Hypothalamus (tissue), 51 donors: ENCODE measurements at places on chromosomes 13 and 19.

DNA sequence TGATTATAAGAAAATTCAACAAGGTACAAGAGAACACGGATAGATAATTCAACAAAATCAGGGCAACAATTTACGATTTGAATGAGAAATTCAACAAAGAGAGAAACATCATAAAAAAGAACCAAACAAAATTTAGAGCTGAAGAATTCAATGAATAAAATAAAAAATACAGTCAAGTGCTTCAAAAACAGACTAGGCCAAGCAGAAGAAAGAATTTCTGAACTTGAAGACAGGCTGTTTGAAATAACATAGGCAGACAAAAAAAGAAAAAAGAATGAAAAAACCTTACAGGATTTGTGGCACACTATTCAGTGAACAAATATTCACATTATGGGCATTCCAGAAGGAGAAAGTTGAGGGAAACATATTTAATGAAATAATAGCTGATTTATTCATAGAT lies 31.1 kb downstream of the ZNF283 start:
- DNase-seq = no peak

DNA sequence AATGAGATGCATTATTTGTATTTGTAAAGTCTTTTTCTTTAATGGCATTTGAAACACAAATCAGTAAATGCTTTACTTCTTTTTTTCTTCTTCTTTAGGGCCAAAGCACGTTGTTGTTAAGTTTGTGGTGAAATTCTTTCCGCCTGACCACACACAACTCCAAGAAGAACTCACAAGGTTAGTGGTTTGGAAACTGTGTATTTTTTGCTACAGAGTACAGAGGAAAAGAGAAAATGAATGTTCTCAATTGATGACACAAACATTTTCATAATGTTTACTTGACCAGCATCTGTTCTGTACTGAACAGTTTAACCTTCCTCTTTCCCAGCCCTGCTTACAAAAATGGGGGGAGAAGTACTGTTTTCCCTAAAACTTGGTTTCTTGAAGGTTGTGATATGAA lies 190.9 kb upstream of the RNF113B start:
- DNase-seq = no peak

- DNase-seq = no peak
Observed at GRCh38 chr13:46575818-46576221, 22.9 kb downstream of the LRCH1 start.

- DNase-seq = no peak
Observed at GRCh38 chr19:45182758-45183157, 4.2 kb downstream of the BLOC1S3 start.

DNA sequence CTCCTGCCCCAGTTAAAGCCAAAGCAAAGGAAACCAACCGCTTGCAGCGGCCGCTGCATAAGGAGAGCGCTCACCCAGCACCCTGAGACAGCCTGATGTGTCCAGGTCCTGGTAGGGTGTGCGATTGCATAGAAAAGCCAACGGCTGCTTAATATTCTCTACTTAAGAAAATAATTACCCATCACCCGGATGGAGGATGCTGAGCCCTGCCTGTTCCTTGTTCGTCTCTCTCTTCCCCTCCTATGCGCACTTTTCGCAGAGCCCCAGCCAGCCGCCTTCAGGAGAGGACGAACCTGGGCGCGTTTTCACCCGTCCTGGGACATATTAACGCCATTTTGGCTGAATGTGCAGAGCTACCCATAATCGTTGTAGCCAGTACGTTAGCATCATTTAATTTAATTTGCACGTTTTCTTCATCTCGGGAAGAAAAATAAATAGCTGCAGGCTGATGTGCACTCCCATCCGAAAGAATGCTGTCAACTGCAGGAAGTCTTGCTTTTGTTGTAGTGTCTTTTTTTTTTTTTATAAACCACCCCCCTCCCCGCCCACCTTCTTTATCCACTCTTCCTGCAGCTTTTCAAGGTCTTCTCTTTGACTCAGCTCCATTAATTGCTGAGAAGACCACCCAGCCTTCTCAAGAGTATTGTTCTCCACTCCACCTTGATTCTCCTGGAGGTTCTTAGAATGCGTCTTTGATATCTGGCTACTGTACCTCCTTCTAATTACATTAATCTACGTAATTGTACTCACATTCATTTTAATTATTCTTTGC lies 214.5 kb downstream of the TEX29 start:
- no peak for DNase-seq

GRCh38 chr19:21934593-21934992 lies 76.2 kb downstream of the ZNF208 start:
- DNase-seq = no peak
